ENCODE measurements at places on chromosomes 12 and 14.

DNA sequence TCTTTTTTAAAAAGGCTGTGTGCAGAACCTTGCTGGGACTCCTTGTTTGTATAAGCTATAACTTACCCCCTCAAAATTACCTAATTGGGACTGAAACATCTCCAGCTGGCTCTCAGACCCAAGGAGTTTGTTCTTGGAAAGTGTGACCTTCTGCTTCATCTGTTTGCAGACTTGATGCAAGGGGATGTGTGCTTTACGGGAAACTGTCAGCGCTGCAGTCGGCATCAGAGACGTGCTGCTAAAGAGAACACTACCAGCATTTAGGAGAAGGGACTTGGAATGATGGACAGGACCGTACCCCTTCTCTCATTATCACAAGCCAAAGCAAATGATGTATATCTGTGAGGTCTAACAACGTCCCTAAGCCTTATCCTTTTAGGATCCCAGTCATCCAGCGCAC, 174.2 kb upstream of the PARP11 start:
- DNase-seq: peak; percentile 26

DNA sequence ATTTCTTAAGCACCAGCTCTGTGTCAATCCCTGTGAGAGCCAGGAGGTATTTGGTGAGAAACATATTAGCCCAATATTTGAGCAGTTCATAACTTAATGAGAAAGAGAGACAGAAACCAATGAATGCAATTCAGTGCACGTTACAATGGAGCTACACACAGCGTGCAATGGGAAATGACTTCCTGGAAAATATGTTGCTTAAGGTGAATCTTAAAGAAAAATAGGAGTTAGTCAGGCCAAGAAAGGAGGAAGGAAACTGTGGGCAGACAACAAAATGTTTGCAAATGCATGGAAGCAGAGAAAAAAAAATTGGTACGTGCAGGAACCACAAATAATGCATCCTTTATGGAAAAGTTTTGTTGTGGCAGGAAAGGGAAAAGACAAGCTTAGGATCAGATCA, 481.7 kb downstream of the BCAT1 start:
- DNase-seq: no peak

DNA sequence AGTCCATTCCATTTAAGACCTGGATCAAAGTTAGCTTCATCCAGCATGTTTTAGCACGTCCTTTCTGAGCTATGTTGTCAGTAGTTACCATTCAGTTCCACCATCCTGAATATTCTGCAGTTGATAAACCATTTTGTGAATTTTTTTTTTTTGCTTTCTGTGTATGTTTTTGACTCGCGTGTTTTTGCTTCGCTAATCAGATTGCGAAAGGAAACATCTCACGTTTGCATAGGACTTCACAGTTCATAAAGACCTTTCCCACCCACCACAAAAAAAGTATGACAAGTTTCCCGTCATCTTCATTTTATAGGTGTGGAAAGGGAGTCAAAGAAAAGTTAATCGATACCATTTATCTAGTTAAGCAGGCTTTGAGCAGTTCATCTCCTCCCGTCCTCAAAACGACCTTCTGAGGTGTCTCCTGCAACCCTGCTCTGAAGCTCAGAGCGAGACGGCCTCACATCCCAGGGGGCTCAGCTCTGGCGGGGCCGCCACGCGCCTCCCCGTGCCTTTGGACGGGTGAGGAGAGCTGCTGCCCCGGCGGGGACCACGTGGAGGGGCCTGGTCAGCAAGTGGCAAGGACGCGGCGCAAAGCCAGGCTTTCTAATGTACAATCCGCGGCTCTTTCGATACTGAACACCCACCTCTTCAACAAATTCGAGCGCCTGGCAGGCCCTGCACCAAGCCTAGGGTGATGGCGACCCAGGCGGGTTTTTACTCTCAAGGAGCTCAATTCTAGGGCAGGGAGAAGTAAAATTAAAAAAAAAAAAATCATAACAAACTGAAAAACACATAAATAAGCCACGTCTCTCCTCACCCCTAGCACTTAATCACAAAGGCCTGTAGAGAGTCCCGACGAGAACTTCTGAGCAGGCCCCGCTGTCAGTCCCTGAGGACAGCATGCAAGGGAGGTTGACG, 988 bp upstream of the TMEM263 start:
- DNase-seq: peak; percentile 56

GRCh38 chr12:78392918-78393317, 471.7 kb upstream of the SYT1 start:
- no peak for DNase-seq

DNA sequence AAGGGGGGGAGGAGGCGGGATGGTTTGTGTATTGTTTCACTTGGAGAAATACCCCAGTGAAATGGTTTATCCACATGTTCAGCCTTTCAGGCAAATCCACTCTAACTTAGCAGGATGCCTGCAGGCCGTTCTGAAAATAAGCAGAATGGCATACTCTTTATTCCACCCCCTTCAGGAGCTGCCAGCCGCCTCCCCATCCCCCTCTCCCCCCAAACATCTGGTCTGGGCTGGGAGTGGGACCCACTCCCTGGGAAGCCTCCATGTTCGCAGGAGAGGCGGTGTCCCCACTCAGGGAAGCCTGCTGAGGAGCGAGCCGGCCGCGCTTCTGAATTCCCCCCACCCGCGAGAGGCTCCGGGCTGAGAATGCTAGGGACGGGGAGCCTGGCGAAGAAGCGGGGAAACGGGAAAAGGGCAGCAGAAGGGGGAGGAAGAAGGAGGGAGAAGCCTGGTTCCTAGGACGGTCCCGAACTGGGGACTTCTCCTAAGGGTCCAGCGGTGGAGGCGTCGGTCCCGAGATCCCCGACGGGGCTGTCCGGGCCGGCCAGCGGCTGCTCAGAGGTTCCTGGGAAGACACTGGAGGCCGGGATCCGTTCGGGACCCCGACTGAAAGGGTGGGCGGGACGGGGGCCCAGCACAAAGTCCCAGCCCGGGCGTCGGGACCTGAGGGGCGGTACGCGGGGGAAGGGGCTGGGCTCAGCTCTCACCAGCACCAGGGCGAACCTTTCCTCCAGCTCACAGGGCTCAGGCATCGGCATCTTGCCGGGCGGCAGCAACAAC, 666 bp downstream of the FMNL3 start:
- peak; percentile 90 for DNase-seq

GRCh38 chr12:131603939-131604795, 106.7 kb upstream of the SFSWAP start:
- no peak for DNase-seq

DNA sequence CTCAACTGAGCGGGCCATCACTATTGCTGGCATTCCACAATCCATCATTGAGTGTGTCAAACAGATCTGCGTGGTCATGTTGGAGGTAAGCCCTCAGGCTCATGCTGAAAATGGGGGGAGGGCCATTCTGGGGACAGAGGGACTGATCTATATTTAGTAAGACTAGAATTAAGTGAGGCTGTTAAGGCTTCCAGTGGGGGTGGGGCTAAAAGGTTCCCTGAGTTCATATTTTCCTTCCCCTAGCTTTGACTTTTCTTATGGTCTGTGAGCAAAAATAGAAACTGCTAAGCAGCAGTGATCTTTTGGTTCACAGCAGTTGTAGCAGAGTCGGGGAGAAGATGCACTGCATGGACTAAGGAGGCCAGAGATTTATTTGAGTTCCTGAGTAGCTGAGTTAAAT, 9.2 kb downstream of the PCBP2 start:
- peak; percentile 47 for DNase-seq

DNA sequence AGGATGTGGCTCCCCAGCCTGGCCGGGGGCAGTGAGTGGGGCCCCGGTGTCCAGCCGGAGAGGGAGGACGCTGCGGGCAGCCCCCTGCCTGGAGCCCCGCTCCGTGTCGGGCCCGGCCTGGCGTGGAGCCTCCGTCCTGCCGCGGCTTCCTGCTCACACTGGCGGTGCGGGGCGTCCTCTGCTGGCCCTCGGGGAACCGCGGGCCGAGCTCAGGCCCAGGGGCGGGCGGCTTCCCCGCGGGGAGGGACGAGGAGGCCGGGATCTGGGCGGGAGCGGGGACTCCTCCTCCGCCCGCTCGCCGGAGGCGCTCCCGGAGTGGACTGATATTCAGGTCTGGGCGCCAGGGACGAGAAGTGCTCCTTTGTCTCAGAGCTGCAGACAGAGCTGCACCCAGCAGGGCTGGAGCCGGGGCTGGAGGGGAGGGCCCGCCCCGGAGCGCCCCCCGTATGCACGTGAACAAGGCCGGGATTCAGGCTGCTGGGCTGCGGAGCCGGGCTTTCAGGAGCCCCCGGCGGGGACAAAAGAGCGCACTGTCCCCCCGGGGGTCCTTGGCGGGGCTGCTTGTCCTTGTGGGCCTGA, 2.2 kb downstream of the MMP17 start:
- peak; percentile 92 for DNase-seq

- DNase-seq: no peak
These were observed 281.1 kb downstream of the ERC1 start for GRCh38 chr12:1272142-1272541.

DNA sequence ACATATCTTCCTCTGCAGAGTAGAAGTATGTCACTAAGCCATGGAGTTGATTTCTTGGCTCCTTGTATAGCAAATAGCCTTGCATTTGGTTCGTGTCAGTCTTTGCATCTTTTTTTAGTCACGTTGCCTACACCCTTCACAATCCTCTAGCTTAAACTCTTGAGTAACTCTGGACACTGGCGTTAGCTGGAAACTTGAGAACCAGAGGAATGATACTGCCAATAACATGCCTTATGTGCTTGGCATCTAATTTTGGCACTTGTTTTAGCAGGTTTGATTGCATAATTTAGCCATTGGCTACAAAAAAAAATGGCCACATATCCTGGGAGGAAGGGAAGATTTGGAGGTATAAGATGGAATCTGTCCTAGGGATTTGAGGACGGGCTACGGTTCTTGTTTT, 136.2 kb downstream of the ETV6 start:
- no peak for DNase-seq

- no peak for DNase-seq
These were observed 94.7 kb downstream of the TSPAN8 start for GRCh38 chr12:71063087-71063486.

DNA sequence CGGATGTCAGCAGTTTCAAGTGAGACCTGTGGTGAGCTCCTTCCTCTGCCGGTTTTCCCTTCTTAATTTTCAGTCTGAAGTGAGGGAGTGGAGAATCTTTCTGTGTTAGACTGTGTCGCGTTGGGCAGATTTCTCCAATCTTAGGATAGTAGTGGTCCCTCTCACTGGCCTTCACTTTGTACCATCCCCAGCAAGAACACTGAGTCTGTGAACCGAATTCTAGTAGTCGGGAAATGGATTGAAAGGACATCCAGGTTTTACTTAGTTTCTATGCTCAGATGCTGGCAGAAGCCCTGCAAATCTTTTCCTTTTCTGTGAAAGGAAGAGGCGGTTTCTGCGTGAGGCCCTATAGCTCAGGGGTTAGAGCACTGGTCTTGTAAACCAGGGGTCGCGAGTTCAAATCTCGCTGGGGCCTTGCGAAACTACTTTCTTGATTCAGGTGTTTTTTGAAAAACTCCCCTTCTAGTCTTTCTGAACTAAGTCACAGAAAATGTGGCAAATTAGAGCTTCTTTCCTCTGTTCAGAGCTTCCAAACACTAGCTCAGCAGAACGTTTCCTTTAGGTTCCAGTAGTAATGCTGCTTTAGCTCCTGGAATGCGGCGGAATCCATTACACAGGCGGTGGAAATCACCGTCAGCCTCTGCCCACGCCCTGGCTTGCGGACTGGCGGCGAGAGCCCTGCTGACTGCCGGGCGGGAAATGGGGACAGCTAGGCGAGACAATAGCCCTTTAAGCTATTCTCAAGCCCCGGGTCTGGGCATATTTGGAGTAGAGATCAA, 2.8 kb upstream of the RNASE4 start:
- peak; percentile 97 for DNase-seq

DNA sequence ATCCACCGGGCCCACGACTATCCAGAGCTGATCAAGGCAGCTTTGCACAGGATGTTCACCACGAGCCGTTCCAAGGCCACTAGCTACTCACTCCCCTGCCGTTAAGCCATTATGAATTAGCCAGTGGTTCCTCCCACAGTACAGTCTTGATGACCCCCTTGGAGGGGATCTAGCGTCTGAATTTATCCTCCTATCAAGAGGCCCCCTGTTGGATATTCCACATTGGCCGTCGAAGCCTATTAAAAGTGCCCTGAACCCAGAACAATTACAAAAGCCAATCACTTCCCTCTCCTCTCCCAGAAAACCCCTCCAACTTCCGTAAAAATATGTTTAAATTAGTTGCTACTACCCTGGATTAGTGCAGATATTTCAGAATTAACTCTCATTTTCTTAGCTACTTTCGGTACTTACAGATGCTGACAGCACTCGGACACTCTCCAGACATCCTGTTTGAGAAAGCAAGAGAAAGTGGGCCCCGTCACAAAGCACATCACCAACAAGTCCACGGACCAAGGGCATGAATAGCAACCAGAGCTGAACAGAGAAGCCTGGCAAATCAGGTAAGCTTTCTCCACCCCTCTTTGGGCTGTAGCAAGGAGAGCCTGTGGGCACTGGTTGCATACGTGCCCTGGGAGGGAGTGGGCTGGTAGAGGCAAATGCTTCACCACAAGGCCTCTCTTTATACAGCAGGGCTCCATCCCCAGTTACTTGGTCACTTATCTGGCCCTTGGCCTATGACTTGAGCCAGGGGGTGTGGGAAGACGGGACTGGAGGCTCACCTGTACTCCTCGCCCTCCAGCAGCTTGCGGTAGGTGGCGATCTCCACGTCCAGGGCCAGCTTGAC, 5.3 kb downstream of the KRT3 start:
- DNase-seq: no peak

DNA sequence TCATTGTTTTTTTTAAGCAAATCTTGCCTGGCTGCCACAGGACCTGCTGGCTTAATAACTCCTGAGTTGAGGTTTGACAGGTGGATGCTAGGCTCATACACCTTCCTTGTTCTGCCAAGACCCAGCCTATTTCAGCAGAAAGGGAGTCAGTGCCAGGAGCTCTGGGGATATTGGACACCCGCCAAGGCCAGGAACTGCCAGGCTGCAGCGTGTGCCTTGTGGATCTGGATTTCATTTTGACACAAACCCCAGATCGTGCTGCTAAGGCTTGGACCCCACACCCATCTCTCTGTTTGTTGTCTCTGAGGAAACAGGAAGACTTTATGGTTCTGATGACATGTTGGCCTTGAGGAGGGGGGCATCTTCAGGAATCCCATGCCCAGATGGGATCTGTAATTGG, 44.4 kb upstream of the PRIMA1 start:
- no peak for DNase-seq

DNA sequence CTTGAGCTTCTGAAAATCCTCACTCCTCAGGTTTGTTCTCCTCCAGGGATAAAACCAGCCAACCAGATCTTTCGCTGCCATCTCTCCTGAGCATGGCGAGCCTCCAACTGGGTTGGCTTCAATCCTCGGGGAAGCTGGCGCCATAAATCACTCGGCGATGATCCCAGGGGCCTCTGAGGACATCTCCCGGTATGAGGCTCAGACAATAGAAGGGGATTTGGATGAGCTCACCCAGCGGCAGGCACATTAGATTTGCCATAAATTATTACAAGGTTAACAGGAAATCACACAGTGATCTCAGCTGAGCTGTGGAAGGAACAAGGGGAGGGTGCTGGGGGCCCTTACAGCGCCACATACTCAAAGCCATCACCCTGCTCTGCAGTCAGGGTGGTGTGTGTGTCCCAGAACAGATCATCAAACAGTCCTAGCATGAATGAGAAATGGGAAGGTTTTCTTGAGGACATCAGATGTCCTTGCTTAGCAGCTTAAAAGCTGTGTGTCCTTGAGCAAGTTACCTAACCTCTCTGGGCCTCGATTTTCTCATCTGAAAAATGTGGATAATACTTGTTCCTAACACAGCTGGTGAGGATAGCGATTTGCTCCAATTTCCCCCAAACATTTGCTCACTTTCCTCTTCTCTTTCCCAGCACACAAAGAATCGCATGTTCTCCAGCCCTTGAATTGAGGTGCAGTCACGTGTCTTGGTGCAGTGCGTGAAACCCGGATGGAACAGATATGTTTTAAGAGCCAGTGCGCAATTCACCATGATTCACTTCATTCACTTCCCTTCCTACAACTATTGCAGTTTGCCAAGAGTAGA, 142.8 kb downstream of the SCARB1 start:
- no peak for DNase-seq

- DNase-seq: peak; percentile 59
These were observed 719.3 kb upstream of the TBX3 start for GRCh38 chr12:115403253-115403652.

Data from endodermal cell (in vitro differentiated cells).